Erythroblast (primary cell): ENCODE measurements at places on chromosomes 7 and 10.

DNA sequence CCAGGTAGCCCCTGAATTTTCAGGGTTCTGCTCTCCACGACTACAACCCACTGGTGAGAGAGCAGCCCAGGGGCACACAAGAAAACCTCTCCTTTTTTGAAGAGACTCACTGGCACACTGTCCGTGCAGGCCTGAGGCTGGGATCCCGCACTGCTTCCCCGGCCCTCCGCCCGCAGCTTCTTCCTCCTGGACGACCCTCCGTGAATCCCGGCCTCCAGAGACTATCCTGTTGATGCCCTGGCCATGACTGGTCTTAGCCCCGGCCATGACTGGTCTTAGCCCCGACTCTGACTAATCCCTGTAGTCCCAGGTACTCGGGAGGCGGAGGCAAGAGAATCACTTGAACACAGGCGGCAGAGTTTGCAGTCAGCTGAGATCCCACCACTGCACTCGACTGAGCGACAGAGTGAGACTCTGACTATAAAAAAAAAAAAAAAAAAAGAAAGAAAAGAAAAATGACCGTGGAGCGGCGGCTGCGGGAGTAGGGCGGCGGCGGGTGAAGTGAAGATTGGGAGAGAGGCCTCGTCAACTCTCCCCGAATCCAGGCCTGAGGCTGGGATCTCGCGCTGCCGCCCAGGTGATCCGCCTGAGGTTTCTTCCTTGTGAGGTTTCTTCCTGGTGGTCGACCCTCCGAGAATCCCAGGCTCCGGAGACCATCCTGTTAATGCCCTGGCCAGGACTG, 196.4 kb downstream of the ZNF716 start:
- no peak for DNase-seq

GRCh38 chr10:15690031-15690430, 29.7 kb downstream of the ITGA8 start:
- DNase-seq, result no peak

- DNase-seq, result peak; percentile 33
These were observed 1.0 kb downstream of the BCL7B start for GRCh38 chr7:73556208-73557107.

- DNase-seq, result no peak
These were observed 39.2 kb upstream of the TUBB8 start for GRCh38 chr10:88253-88652.

GRCh38 chr7:4606797-4607196, 75.3 kb upstream of the FOXK1 start:
- no peak for DNase-seq

DNA sequence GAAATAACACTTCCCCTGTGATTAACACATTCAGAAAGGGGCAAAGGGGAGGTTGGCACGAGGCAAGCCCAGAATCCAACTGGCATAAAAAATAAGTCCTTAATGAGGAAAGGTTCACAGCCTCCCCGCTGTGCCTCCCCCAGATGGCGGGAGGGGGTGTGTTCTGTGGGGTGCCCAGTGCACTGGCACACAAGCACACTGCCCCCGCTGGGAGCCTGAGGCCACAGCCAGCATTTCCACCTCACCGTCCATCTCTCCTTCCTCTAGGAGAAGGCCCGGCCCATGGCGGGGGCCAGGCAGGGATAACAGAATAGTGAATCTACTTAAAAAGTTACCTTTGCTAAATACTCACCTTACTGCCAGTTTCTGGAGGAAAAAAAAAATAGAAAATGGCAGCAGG, 43.2 kb downstream of the PRKAG2 start:
- no peak for DNase-seq

GRCh38 chr7:8261711-8262695, at the start of gene ICA1:
Gene ICA1, minus strand, starts transcription at chr7:8262167. Its CDS starts 26,241 bp downstream, at chr7:8235926.
- DNase-seq, result peak; percentile 65

DNA sequence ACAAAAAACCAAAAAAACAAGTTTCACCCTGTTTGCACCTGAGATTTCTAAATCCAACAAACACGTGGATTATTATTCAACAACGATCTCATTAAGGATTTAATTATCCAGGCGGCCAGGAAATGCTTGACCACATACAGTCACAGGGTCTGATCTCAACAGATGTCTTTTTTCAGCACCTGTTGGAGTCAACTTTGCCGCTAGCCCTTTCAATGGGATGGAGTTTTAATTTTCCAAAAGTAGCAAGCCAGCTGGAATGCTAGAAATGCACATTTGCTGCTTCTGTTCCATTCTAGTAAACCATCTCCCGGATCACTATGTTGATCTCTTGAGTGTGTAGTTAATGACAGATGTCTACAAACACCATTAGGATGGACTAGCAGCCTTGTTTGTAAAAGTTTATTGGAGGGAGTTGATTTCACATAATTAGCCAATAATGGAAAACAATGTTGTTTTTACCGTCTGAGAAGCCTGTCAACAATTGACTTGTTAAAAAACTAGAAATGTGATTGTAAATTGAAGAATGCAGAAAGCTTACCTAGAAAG, 64.2 kb upstream of the DKK1 start:
- DNase-seq, result no peak

DNA sequence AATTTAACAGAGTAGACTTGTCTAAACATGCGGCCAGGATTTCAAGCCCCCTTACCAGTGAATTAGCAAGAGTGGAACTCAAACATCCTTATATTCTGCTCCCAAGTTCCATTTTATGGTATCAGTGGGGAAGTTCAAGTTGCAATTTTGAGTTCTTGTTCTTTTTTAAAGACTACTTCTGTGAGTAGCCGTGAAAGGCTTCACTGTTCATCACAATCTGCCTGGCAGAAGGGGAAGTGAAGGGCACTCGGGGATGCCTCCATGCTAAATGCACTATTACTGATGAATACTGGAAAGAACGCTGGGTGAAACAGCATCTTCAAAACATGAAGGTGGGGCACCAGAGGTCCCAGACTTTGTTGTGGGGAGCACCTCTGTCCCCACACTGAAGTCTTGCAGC, 22.4 kb upstream of the FGL2 start:
- no peak for DNase-seq
